Calu3 (cell line): ENCODE measurements at places on chromosomes 7 and 10.
A peak's percentile ranks its signal among the peaks of the same experiment; 100 is the strongest.

- DNase-seq = no peak
These were observed 15.1 kb downstream of the FZD8 start for GRCh38 chr10:35626971-35627507.

GRCh38 chr10:124619195-124619594 is 125.0 kb downstream of the FAM53B start:
- peak; percentile 42 for DNase-seq

GRCh38 chr10:93874309-93875031 is 19.3 kb upstream of the SLC35G1 start:
- no peak for DNase-seq

DNA sequence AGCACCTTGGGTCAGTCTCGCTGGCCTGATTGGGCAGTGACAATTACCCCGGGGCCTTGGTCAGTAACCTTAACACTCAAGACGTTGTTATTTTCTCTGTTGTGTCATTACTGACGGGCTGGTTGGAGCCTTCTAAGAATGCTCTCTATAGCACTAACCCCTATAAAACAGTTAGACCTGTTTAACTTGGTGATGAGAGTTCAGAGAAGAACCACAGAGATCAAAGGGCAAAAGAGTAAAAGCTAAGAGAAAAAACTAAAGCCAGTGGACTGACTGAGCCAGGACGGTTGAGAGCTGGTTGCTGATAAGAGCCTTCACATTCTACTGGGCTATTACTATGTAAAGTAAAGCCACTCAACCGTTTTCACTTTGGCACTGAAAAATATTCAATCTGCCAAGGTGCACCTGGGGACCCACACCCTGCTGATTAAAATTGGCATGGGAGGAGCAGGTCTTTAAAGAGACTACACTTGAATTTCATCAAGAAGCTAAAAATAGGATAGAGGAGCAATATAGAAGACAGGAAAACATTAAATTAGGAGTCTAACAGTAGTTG is 13.6 kb upstream of the ITGB1 start:
- DNase-seq = no peak

- peak; percentile 28 for DNase-seq
These were observed 932 bp downstream of the ESYT2 start for GRCh38 chr7:158828133-158829020.
